ENCODE measurements at places on chromosomes 6 and 20.

DNA sequence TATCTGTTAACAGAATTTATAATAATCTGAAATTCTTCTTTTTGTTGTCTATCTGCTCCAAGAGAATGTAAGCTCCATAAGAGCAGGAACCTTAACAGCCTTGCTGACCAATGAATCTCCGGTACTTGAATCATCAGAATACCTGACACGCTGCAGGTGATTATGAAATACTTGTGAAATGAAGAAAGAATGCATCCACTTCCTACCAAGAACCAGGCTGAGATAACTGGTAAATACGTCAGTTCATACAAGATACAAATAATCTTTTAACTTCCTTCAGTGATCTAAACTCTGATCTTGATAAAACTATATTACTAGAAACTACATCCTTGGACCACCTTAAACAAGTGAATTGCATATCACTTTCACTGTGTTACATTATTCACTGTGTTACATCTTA is 116.2 kb downstream of the MAP3K5 start:
- DNase-seq, result no peak

GRCh38 chr6:96104910-96105309 is 89.1 kb downstream of the FUT9 start:
- DNase-seq, result no peak

- DNase-seq, result no peak
These were observed 182.6 kb upstream of the NOX3 start for GRCh38 chr6:155638200-155638599.

GRCh38 chr6:42229506-42230119 is 12.0 kb upstream of the MRPS10 start:
- DNase-seq, result no peak

DNA sequence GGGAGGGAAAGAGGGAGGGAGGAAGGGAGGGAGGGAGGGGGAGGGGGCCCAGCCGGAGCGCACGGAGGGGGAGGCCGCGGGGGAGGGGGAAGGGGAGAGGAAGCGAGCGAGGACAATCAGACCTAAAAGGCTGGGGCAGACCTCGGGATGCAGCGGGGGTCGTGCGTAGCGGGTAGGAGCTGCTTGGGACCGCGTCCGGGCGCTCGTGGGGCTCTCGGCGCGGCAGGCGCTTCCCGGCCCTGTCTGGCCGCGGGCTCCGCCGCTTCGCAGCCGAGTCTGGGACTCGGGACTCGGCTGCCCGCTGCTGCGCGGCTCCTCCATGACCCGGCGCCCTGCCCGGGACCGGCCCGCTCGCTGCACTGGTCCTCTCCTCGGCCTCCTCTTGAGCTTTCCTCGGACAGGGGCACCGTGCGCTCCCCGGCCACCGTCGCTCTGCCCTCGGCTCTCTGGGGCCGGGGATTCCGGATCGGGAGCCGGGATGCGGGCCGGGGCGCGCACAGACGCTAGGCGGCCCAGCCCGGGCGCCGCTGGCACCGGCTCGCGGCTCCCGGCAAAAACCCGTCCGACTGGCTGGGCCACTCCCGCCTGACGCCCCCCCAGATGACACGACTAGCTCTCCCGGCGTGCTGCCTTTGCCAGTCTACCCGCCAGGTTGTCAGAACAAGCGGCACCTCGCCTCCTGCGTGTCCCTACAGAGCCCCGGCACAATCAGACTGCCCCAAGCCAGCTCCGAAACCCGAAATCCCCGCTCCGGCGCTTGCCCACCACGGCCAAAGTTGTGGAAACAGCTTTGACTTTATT is 2.2 kb downstream of the TFAP2A start:
- no peak for DNase-seq

GRCh38 chr6:3549314-3549940 is 92.6 kb upstream of the SLC22A23 start:
- no peak for DNase-seq

GRCh38 chr20:33481431-33481941 is 8.4 kb upstream of the CBFA2T2 start:
- no peak for DNase-seq

GRCh38 chr6:71107911-71108420 is 151.1 kb upstream of the B3GAT2 start:
- no peak for DNase-seq

DNA sequence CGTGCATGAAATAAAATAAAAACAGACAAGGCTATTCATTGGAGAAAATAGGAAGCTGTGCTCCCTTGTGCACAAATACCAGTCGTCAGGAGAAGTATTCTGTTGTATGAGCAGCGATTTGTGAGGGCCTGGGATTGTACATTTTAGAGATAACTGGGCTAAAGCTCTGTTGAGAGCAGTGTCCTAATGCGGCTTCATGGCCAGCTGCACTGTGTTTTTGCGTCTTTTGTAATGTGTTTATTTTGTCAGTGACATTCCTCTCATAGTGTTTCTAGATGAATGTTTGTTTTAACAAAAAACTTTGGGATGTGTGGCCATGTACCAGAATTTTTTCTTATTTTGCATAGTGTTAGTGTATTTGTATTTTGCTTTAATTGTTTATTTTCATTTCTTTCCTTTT is 14.8 kb downstream of the ERMARD start:
- no peak for DNase-seq

DNA sequence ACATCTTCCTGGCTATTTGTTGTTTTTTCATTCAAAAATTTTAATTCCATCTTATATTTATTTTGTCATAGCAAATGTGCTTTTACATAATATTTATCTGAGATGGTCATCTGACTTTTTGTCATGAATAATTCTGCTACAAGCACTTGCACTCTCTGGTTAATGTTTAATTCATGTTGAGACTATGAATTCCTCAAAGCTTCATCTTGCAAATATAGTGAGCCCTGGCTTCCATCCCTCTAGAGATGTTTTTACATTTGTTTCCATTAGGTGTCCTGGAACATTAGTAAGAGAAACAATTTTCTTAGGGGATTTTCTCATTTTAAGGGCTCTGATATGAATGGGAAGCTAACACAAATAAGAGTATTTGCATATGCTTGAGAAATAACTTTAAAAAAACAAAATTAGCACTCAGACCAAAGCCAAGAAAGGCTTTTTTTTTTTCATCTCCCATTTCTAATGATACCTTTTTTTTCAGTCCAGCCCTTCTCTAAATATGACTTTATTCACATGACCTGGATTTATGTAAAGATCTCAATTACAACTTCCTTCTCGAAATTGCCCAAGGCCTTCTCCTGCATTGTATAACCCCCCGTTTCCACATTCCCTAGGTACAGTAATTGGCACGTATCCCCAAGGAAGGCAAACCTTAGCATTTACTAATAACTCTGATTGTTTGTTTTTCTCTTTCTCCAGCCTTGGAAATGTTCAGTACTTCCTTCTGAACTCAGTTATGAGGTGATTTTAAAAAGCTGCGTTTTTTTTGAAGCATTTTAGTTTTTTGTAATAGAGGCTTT is 797.0 kb upstream of the GJE1 start:
- DNase-seq, result no peak

DNA sequence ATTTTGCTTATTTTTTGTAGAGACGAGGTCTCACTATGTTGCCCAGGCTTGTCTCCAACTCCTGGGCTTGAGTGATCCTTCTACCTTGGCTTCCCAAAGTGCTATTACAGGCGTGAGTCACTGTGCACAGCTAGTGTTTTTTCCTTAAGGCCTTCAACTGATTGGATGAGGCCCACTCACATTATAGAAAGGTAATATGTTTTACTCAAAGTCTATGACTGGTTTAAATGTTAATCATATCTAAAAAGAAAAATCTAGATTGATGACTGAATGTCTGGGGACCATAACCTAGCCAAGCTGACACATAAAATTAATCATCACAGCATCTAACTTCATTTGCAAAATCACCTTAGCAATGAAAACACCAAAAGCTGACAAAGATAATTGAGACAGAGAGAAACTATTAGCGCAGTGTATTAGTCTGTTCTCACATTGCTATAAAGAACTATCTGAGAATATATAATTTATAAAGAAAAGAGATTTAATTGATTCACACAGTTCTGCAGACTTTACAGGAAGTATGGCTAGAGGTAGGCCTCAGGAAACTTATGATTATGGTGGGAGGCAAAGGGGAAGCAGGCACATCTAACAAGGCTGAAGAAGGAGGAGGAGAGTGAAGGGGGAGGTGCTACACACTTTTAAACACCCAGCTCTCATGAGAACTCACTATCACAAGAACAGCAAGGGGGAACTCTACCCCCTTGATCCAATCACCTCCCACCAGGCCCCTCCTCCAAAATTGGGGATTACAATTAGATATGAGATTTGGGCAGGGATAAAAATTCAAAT is 66.8 kb upstream of the ARHGAP18 start:
- no peak for DNase-seq

GRCh38 chr6:46653439-46654195 is 842 bp downstream of the SLC25A27 start:
- DNase-seq, result no peak

DNA sequence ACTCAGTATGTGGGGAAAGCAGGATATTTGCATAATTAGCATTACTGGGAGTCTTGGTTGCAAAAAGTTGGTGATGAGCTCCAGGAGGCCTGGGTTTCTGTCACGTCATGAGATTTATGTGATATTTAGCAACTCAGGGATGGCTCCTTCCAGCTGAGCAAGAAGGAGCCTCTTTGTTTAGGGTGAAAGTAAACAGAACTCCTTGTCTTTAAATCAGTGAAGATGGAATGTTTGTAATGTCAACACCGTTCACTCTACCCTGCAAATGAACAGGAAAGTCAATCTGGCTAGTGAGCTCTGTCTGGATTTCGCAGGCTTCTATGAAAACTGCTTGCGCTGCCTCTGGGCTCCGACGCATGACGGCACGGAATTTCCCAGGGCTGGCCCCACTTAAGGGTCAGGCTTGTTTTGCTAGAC is 86.9 kb downstream of the PXDC1 start:
- no peak for DNase-seq

GRCh38 chr20:32079655-32080109 is 27.6 kb downstream of the HCK start:
- no peak for DNase-seq

- no peak for DNase-seq
These were observed 26.0 kb downstream of the TBC1D7 start for GRCh38 chr6:13302291-13302690.

DNA sequence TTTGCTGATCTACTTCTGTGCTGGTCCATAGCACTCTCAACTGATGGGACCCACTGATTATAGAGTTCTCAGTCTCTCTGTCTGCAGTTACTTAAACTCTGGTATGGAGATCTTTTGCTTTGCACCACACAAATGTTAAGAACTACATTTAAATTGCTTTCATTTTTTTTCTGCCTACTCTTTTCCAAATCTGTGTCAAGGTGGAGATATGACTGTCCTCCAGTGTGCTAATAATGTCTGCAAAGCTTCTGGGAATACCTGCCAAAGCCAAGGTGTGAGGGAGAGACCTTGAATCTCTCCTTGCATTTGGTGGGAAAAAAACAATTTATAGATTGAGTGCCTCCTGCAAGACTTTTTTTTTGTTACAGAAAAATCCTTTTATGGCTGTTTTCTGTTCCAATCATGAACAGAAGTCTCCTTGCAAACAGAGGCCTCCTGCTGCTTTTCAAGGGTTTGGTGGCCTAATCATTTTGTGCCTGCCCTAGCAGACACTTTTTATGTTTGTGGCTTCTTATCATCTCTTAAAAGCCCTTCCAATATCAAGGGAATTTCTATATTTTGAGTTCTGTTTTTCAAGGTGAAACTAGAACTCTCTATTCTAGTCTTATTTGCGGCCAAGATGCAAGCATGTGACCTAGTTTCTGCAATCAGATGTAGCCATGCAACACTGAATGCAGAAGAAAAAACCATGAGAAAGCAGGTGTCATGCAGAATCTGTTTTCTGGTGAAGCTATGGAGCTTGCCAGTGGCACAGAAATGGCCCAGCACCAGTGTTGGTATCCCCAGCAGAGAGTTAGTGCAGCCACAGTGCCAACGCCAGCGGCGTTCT is 23.2 kb upstream of the AKIRIN2 start:
- DNase-seq, result no peak

GRCh38 chr6:31247813-31248212 is 24.1 kb downstream of the HLA-C start:
- DNase-seq, result no peak

DNA sequence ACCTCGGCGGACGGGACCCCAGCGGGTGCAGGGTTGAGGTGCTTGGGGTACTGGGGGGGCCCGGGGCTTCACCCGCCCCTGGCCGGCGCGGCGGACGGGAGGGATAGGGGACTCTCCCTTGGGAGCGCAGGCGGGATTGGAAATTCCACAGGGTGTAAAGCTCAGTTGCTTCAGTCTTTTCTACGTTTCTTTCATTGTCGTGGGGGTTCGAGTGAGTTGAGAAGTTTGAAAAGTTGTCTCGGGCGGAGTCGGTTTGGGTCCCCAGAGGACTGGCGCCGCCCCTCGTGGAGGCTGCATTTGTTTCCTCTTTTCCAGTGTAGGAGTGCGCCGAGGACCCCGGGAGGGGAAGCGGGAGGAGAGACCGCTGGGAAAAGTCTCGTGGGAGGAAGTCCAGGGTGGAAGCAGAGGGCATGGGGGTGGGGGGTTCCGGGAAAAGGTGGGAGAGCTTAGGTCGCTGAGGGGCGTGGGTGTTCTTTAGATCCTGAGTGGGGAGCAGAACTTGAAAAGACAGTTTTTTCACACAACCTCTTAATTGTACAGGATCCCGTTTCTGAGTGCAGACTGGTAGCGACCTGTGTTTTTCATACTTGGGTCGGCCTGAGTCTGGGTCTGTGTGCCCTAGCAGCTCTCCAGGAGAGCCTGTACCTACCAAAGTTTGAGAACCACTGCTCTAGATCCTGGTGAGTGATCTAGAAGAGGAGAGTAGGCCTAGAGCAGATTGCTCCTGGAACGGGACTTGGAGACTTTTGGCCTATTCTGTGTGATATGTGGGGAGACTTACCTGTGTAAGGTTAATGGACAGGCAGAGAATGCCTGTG is 495 bp downstream of the FAM83B start:
- DNase-seq, result no peak

DNA sequence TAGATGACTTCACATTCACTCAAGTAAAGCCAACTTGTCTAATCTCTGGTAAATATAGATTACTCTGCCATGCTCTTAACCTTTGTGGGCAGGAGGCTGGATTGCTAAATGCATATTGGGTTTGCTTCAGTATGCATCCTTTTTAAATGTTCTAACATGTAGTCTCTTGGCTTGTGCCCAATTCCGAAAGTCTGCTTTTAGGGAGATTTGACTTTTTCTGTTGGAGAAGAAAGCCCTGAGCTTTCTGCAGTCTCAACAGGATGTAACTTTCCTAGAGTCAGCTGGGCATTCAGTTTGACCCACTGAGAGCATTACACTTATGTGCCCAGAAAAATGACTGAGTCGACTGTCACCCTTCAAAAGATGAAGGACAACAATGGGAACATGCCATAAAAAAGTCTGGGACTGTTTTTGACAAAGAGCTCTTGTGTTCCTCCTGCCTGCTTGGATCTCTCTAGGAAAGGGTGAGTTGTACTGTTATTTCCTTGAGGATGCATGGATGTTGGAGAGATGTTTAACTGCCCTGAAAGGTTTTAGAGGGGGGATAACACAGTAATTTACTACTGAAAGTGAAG is 299.4 kb downstream of the ZFAND3 start:
- DNase-seq, result no peak

- DNase-seq, result no peak
These were observed 70.4 kb upstream of the SLC2A12 start for GRCh38 chr6:134122775-134123174.

DNA sequence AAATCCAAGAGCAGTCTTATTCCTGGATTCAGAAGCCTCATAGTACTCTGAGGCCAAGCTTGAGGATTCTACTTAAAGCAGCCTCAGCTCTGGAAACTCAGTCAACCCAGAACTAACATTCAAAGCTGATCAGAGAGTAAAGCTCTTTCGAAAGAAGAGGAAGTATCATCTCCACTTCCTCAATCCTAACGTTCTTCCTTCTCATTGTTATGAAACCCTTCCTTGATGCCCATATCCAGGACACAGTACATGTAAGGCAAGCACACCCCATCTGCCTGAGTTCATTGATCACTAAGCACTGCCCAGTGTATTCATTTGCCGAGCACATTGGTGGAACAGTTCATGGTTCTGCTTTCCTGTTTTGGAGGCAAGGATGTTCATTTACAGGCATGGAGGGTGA is at the start of gene IPCEF1:
IPCEF1 (minus strand) TSS at position 114 of the 400 bp plus-strand sequence. CDS start 90,856 bp downstream, outside the sequence.
- DNase-seq, result no peak

Data from stimulated activated CD4-positive, alpha-beta T cell treated with anti-CD3 and anti-CD28 coated beads, Interleukin-15, amount 100 ng/mL, for 1 hour (primary cell).